ENCODE measurements at places on chromosomes 1 and 21. TPM values are rescaled to one million over a fixed set of nuclear protein-coding genes. Genes with fewer than 3 reads are reported as not detected.

Gene MEGF6
- total RNA-seq, result 74.1 TPM

Gene SLC26A9
- total RNA-seq, result under 0.01 TPM

DNA sequence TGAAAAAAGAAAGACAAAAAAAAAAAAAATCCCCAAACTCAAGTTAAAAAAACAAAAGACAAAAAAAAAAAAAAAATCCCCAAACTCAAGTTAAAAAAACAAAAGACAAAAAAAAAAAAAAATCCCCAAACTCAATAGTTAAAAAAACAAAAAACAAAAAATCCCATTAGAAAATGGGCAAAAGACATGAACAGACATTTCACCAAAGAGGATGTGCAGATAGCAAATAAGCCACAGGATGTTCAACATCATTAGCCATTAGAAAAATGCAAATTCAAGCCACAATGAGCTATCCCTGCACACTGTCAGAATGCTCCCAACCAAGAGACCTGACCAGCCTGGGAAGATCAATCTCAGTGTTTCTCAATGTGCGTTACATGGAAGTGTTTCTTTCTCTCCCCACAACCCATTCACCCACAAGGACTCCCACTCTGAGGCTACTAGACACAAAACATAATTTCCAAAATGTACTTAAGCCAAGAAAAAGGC, 33.9 kb downstream of the MRAP start:
- no peak for DNase-seq

DNA sequence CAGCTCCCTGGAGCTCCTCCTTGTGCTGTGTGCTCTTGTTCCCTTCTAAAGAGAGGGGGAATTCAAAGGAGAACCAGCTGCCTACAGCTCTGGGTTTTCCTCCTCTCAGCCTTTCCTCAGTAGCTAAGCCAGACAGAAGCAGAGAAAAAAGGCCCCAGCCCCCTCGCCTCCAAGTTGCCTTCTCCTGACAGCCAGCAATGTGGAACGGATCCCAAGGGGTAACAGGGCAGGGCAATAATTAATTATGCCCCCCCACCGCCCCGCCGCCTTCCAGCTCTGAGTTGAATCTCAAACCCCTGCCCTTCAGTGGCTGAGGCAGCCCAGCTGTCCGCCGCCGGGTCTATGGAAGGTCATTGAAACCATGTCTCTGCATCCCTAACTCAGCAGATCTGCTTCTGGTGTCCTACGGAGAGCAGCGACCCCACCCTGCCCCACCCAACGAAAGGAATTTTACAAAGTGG, 69.0 kb upstream of the GOLT1A start:
- DNase-seq, result no peak

DNA sequence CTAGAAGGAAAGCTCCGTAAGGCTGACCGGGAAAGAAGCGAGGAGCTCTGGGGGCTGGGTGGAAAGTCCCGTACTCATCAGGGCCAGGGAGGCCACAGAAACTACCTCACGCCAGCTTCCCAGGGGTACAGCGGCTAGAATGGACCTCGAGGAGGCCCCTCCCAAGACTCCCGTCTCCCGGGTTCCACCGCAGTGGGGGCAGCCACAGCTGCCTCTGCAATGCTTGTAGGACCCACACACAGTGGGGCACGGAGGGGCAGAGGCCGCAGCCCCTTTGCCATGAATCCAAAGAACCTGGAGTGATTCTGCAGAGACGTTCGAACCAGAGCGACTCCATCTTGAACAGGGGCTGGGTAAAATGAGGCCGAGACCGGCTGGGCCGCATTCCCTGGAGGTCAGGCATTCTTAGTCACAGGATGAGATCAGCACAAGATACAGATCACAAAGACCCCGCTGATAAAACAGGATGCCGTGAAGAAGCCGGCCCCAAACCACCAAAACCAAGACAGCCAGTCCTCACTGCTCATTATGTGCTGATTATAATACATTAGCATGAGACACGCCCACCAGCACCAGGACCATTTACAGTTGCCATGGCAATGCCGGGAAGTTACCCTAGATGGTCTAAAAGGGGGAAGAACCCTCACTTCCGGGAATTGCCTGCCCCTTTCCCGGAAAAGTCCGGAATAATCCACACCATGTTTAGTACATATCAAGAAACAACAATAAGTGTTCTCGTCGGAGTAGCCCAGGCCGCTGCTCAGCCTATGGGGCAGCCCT, 1.6 kb upstream of the ANKRD65 start:
- no peak for DNase-seq

DNA sequence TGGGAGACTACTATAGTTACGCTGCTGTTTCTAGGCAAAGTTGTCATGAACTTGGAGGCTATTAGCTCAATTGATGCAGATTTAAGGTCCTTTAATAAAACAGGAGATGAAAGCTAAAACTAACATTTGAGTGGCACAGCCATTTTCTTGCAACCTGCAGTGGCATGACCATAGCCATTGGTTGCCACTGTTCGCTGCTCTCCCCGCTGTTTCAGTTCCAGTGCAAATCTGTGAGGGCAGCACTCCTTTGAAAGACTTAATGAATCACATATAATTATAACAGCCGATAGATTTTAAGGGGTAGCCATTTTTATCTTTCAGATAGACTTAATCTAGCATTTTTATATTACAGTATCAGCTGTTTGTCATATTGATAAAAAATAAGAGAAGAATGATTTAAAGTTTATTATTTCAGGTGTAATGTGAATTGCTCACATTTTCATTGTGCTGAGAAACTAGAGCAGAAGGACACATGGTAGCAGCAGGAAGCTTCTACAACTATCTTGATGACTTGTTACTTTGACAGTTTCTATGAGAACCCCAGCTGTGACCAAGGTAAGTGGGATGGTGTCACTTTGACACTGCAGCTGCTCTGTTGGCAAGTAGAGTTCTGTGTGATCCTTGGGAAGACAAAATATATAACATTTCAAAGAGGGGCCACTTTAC, 203.7 kb downstream of the PLA2G4A start:
- no peak for DNase-seq

Gene LCE1E
- not detected for total RNA-seq
